H9 (cell line): ENCODE measurements at places on chromosomes 5 and 9. TPM values are rescaled to one million over a fixed set of nuclear protein-coding genes. Genes with fewer than 3 reads are reported as not detected.

- DNase-seq: peak; percentile 34
These were observed 70.2 kb upstream of the LPCAT1 start for GRCh38 chr5:1593903-1594356.

PCDHGB7 gene
- total RNA-seq: 6.8 and 7.7 TPM in 2 replicates

CBY3 gene
- total RNA-seq: 0.50 and 1.6 TPM in 2 replicates

DNA sequence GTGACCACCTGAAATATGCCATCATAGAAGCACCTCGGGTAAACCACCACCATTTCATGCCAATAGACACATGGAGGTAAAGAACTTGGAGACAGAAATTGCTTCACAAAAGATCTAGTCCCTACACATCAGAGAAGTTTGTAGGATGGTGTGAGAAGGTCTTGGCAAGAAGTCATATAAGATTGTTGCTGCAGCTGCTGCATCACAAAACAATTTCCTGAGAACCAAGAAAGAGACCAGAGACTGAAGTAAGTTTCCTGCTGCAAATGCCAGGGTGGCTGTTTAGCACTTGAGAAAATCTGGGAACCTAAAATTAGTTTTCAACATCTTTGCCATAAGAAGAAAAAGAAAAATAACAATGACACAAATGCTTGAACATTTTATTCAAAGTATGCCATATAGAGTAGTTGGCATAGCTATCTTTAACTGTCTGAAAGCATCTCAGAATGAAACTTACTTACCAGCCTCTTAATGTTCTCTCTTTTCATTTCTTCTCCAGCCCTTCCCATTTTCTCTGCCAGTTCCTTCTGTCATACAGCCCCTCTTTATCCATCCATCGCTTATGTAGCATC is 114.3 kb downstream of the KCTD16 start:
- no peak for DNase-seq

DNA sequence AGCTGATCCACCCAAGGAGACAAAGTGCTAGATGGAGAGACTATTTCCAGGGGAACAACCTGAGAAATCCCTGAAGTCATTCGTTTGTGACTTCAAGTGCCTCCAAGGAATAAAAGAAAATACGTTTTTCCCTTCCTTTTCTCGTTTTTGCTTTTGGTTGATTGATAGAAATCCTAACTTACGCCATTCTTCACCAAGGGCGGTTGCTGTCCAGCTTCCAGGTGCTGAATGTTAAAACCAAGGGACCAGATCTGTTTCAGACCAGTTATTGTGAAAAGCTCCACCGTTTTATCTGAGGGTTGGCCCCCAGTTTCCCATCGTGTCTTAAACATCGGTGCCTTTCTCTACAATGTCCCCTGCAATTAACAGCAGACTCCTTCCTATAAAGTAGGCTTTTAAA is 600.7 kb upstream of the SGCD start:
- peak; percentile 35 for DNase-seq

- peak; percentile 77 for DNase-seq
These were observed 18.3 kb downstream of the PDGFRB start for GRCh38 chr5:150137168-150137957.

DNA sequence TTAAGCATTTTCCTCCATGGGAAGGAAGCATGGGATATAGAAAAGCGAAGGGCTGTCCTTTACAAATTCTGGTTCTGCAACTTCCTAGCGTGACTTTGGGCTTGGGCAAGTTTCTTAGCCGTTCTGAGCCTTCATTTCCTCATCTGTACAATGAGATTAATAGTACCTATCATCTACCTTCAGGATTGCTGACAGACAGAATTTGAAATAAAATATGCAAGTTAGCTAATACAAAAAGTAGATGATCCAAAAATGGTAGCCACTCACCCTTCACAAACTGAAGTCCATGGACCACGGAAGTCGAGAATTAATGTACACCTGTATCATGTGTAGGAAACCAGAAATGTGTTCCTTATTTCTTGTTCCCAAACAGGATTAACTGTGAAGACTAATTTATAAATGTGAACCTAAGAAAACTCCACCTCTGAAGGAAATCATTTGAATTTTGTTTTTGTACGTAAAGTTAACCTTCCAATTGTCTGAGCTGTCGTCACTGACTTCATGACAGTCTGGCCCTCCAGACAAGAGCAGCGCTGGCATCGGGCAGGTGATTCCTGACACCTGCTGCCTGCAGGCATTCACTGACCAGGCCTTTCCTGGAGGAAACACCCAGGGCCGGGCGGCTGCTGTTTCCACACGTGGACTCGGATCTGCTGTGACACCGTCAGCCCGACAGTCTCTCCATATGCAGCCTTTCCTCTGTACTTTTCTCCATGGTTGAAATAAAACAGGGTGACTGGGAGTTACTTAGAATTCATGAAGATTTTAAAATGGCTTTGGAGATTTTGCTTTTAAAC is 63.4 kb downstream of the PSMB7 start:
- no peak for DNase-seq

GFRA3 gene
- total RNA-seq: 1.6 and 1.8 TPM in 2 replicates

- DNase-seq: no peak
These were observed 148.4 kb downstream of the C5orf15 start for GRCh38 chr5:133819977-133820471.

- no peak for DNase-seq
These were observed 557.3 kb upstream of the SEMA6A start for GRCh38 chr5:117131876-117132275.

DNA sequence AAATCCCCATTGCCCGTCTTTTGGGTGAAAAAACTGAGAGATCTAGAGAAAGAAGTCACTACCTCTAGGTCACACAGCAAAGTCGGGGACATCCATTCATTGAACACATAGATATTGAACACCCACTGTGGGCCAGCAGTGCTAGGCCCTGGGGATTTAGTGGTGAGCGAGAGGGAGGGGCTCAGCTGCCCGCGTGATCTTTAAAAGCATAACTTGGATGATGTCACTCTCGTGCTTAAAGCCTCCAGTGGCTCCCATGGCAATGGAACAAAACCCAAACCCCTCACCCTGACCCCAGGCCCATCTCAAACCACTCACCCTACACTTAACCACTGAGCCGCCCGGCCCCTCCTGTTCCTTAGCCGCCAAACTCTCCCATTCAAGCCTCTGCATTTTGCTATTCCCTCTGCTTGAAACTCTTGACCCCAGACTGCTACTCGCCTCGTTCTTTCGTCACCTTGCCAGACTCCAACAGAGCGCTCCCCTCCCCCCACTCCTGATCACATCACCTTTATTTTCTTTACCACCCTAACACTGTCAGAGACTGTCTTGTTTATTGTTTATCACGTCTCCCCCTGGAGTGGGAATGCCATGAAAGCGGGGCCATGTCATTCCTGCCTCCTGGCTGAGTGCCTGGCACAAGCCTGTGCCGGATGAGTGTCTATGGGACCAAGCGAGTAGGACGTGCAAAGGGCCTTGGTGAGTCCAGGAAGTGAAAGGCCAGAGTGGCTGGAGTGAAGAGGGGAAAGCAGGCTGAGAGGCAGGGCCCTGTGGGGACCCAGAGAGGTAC is 710 bp upstream of the PIP5KL1 start:
- DNase-seq: peak; percentile 58

DNA sequence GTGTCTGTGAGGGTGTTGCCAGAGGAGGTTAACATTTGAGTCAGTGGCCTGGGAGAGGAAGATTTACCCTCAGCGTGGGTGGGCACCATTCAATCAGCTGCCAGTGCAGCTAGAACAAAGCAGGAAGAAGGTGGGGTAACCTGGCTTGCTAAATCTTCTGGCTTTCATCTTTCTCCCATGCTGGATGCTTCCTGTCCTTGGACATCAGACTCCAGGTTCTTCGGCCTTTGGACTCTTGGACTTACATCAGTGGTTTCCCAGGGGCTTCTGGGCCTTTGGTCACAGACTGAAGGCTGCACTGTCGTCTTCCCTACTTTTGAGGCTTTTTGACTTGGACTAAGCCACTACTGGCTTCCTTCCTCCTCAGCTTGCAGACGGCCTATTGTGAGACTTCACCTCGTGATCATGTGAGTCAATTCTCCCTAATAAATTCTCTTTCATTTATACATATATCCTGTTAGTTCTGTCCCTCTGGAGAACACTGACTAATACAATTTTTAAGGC is 38.1 kb downstream of the PBX3 start:
- DNase-seq: no peak

GRCh38 chr9:110329639-110330230 is 7.9 kb downstream of the TXNDC8 start:
- DNase-seq: no peak
